ENCODE measurements at places on chromosomes 1 and 21.

GRCh38 chr1:53606651-53607051, 132.3 kb downstream of the GLIS1 start:
- DNase-seq, result no peak

GRCh38 chr1:163173121-163173520, 29.6 kb downstream of the RGS5 start:
- no peak for DNase-seq

DNA sequence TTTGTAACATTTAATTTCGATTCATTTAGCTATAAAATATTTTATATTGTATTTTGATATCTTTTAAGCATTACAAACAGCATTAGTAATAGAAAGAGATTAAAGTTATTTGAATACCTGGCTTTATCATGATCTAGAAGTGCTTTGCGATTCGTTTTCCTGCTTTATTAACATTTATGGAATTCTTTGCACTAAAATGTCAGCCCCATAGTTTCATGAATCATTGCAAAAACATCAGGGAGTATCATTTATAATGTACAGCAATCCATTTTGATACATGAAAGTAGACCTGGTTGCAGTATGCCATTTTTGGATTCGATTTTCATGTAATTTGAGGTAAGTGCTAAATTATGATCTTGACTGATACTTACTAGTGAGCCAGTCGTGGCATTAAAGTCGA, 108.0 kb upstream of the DPYD start:
- DNase-seq, result no peak

DNA sequence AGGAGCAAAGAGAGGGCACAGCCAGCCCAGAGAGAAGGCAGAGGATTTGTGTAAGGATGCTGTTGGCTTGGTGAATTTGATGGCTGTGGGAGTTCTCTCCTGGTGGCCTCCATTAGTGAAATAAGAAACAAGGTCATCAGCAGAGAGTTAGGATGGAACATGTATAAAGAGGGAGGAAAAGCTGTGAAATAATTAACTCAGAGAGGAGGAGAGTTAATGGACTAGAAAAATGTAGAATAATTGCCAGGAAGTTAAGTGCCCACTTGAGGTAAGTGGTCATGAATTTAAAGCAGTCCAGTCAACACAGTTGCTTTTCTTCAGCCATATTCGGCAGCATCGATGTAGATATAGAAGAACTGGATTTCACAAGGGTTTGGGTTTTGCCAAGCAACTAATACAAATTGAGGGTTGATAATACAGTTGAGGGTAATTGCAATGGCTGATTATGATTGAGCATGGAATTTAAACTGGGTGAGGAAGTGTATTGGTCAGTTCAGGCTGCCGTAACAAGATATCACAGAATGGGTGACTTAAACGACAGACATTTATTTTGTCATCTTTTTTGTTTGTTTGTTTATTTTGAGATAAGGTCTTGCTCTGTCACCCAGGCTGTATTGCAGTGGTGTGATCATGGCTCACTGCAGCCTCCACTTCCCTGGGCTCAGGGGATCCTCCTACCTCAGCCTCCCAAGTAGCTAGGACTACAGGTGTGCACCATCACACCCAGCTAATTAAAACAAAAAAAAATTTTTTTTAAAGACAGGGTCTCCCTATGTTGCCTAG, 31.7 kb upstream of the KLF17 start:
- DNase-seq, result no peak

DNA sequence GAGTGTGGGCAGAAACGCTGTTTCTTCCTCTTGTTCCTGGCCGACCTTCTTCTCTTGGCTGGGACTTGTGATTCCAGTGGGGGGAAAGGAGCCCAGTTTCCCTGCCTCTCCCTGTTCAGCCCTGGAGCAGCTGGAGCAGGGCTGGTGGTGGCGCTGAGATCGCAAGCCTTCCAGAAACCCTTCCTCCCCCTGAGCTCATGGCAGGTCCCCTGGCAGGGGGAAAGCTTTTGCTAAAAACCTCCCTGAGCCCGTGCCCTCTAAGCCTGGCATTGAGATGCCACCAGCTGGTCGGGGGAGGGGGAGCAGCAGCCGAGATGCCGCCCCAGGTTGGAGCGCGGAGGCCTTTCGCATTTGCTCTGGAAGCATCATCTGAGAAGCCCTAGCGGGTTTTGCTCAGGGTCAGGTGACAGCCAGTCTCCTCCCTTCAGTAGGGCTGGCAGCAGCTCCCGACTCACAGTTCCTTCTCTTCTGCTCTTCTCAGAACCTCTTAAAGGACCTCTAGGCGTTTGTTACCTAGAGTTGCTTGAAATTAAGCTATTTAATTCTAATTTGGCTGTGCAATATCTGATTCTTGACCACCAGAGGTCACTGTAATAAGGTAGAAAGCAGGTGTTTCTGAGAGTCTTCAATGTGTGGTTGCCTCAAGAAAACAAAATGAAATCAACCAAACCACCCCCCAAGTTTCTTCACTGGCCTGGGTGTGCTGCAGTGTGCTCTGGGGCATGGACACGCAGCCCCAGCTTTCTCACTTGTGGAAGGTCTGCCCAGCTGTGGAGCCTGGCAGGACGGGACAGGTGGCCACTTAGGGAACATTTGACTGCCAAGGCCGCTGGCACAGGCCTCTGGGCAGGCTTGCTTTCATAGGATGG, 257.3 kb downstream of the CAMTA1 start:
- no peak for DNase-seq

DNA sequence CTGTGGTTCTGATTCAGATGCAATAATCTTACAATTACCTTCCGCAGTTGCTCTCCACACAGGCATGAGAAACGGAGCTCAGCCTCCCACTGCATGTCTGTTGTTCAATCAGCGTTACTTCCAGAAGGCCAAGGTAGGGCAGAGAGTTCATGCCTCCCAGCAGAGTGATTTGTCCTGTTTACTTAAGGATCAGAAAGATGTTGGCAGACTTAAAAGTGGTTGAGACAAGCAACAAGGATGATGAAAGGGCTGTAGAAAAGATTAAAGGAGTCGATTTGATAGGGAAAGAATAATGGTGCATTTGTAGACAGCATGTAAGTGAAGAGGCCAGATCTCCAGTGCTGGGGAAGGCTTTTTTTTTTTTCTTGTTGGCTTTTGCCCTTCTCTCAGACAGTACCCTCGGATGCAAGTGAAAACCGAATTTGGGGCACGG, 26.6 kb downstream of the ARMH1 start:
- no peak for DNase-seq

- DNase-seq, result peak; percentile 74
Measured at GRCh38 chr1:160169553-160170399, 18.4 kb downstream of the ATP1A4 start.

DNA sequence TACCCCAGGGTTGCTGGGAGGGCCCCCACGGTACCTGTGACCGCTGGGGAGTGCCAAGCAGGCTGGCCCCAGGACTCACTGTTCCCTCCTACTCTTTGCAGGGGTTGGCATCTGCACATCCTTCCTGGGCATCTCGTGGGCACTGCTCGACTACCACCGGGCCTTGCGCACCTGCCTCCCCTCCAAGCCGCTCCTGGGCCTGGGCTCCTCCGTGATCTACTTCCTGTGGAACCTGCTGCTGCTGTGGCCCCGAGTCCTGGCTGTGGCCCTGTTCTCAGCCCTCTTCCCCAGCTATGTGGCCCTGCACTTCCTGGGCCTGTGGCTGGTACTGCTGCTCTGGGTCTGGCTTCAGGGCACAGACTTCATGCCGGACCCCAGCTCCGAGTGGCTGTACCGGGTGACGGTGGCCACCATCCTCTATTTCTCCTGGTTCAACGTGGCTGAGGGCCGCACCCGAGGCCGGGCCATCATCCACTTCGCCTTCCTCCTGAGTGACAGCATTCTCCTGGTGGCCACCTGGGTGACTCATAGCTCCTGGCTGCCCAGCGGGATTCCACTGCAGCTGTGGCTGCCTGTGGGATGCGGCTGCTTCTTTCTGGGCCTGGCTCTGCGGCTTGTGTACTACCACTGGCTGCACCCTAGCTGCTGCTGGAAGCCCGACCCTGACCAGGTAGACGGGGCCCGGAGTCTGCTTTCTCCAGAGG, 6.8 kb downstream of the XKR8 start:
- no peak for DNase-seq

DNA sequence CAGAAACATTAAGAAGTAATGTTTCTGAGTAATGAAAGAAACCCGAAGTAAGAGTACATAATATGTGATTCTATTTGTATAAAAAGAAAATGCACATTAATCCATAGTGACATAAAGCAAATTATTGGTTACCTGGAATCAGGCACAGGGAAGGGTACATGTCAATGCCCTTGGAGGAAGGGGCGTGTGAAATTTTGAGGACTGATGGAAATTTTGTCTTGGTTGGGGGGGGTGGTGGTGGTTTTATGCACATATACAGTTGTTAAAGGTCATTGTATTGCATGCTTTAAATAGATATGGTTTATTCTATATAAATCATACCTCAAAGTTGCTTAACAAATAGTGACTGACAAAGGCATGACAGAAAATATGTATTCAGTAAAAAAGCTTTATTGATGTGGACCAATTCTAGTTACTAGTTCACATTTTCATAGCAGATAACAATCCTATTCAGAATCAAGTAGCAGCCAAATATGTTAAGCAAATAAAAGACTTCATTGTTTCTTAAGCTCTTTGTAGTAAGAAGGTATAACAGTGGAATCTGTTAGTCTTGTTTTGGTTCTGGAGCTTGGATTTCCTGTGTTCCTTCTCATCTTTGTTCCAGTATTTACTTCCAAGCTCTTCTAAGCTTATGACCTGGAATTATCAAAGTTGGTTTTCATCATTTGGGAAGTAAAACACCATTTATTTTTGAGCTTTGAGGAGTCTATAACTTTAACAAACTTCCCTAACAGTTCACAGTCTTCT, 15.1 kb downstream of the BACH1 start:
- no peak for DNase-seq

DNA sequence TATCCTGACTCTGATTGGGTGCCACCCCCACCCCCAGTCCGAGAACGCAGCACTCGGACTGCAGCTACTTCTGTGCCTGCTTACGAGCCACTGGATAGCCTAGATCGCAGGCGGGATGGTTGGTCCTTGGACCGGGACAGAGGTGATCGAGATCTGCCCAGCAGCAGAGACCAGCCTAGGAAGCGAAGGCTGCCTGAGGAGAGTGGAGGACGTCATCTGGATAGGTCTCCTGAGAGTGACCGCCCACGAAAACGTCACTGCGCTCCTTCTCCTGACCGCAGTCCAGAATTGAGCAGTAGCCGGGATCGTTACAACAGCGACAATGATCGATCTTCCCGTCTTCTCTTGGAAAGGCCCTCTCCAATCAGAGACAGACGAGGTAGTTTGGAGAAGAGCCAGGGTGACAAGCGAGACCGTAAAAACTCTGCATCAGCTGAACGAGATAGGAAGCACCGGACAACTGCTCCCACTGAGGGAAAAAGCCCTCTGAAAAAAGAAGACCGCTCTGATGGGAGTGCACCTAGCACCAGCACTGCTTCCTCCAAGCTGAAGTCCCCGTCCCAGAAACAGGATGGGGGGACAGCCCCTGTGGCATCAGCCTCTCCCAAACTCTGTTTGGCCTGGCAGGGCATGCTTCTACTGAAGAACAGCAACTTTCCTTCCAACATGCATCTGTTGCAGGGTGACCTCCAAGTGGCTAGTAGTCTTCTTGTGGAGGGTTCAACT, 2.1 kb downstream of the RBM15 start:
- DNase-seq, result no peak

DNA sequence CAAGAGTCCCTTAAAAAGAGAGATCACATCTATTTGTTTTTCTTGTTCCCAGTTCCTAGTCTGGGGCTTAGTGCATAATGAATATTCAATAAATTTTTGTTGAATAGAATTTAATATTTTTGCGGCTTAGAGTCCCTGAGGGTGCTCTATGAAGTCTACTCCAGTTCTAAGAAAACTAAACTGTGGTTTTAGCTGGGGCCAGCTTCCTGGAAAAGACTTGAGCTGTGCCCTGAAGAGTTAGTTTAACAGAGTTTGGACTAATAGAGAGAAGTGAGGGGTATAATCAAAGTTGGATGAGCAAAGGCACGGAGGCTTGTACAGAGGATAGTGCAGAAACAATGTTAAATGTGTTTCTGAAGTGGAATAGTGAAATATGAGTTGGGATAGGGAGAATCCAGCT, 168.9 kb downstream of the FASLG start:
- DNase-seq, result no peak
